ENCODE measurements at places on chromosomes 2 and 18.
A peak's percentile ranks its signal among the peaks of the same experiment; 100 is the strongest.

DNA sequence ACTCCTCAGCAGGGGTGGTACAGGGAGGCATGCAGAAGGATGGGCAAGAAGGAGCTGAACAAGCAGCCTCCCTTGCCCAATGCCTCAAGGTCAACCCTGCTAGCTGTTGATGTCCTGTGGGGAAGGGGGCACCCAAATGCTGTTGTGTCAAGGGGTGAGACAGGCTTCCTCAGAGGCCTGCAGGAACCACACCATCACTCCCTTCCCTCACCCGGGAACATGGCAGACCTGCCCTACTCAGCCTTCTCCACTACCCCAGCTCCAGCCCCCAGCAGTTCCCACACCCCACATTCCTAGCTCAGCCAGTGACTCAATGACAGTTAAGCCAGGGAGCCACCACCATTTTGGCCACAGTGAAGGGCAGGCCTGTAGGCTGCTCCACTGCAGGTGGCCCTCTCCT is 53.9 kb upstream of the RMP24 start:
- DNase-seq = no peak

- peak; percentile 11 for DNase-seq
These were observed 48.8 kb upstream of the LCLAT1 start for GRCh38 chr2:30398084-30398873.

GRCh38 chr2:217856871-217857270 is 145.9 kb downstream of the TNS1 start:
- no peak for DNase-seq

DNA sequence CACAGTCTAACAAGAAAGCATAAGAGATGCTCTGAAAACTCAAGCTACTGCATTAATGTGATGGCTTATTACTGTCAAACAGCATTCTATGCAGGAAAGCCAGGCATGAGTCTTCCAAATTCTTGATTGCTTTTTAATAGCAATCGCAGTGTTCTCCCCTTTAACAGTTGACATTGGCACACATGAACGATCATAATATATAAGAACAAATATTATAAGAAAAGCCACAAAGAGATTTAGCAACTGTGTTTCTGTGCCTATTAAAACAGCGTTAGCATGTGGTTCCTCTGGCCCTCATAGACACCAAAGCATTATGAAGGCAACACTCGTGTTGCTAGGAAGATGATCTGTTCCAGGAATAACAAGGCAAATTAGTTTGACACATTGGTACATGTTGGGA is 245.0 kb downstream of the ACKR3 start:
- DNase-seq = no peak

- no peak for DNase-seq
These were observed 675.0 kb downstream of the IRS1 start for GRCh38 chr2:226124548-226125011.

DNA sequence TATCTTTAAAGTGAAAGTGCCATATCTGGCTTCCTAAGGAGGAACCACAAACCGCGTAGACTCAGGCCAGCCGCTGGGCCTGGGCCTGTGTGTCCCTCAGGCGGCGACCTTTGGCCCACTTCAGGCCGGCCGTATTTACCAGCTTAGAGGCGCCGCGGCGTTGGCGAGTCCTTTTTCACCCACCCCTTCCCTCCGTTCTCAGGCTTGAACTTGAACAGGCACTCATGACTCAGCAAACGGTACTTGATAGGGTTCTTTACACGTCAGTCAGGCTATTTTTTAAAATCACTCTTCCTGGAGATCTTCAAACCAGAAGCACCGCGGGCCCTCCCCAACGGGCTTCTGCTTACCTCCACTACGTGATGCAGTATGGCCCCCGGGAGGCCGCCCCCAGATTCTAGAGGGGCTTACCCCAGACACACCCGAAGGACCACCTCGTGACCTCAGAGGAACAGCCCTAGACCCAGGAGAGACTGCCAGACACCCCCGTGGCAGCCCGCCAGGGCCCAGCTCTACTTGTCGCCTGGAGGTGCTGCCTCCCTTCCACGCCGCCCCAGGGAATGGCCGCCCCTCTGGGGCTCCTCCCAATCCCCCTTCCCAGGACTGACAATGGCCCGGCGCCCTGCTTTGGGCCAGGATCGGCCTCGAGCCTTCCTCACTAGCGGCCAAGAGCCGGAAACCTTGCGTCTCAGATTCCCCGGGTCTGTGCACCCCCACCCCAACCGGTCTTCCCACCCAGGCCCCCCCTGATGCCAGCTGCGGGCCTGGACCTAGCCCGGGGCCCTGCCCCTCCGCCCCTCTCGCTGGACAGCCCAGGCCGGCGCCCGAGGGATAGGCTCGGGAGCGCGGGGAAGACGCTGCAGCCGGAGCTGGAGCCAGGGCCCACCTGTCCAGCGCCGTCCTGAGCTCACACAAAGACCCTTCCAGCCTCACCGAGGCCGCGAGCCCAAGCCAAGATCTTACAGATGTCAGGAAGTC is 33.8 kb upstream of the IMPA2 start:
- peak; percentile 98 for DNase-seq

DNA sequence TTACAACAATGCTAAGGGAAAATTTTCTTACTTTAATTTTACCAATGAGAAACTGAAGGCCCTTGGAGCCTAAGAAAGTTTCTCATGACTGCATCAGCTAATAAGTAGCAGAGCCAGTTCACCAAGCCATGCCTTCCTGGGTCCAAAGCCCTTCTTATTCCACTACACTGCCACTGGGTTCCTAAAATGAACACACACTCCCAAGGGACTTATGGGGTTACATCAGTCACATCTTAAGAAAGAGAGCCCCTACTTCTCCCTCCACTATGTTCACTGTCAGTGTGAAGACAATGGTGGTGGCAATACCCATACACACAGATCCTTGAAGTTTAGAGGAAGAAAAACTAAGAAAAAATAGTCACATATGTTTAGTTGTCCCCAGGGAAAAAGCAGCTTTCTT is 20.6 kb downstream of the MBD2 start:
- DNase-seq = no peak

- DNase-seq = peak; percentile 62
These were observed 2.6 kb upstream of the FZD5 start for GRCh38 chr2:207772081-207772843.

GRCh38 chr18:13378150-13378549 is 159.6 kb downstream of the LDLRAD4 start:
- DNase-seq = no peak

DNA sequence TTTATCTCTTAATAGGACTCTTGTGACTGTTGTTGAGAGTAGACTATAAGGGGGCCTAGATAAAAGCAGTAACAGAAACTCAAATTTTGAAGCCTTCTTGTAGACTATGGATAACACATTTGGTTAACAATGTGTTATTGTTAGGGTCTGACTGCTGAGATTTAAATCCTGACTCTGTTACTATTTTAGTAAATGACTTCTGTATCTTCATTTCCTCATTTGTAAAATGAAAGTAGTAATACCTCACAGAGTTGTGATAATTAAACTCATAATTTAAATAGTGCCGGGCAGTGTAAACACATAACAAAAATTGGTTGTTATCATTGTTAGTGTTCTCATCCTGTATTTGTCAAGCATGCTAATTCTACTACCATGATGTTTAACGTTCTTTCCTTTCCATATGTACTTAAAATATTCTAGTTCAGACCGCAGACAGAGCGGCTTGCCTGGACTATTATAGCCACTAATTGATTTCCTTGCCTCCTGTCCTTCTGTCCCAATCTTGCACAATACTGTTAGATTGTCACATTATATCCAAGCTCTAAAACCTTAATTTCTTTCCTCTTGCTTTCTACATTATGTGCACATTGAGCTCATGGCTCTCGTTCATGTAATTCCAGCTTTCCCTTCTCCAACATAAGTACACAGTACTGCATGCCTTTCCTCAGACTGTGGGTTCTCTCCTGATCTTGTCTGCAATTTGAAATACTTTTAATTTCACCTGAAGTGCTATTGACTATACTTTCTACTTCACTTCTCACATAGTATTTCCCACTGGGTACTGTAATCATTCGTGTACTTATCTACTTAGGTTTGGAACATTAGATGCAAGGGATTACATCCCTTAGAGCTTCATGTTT is 48.4 kb downstream of the RBBP8 start:
- DNase-seq = no peak

DNA sequence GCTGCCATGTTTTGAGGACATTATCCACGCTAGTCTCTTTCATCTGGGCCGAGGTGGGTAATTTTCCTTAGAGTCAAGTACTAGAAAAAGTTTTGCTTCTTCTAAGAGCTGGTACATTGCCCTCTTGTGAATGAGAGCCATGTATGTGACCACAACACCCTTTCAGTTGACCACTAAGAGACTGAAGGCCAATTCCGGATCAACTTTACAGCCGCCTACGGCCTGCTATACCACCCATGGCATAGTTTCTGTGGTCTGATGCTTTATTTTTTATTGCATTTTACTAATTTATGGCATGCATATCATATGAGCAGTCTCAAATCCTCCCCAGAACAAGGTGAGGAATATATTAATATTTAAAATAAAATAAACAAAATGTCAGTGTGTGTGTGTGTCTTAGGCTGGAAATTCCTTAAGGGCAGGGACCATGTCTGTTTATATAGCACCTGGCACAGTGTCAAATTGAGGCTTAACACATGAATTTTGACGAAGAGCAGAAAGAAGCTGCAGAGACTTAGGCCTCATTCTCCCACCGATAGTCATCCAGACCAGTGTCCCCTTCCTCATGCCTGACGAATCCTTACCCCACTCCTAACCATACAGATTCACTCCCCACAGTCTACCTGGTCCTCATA is 35.4 kb downstream of the PSD4 start:
- DNase-seq = peak; percentile 55

- no peak for DNase-seq
These were observed 110.3 kb downstream of the SMAD7 start for GRCh38 chr18:48840491-48840877.

DNA sequence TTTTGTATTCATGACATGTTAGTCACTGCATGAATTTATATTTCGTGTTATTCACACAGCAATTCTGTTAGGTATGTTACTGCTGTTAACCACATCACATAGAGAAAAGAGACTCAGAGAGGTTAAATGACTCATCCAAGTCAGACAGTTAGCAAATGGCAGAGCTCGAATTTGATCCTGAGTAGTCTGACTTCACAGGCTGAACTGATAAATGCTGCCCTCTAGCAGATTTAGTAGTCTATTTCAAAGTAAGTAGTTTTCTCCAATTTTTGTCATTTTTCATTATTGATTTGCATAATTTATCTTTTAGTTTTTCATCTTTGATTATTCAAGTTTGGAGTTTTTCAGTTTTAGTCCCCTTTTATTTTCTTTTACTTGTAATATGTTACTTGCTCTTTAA is 58.3 kb downstream of the WDR7 start:
- peak; percentile 81 for DNase-seq

GRCh38 chr2:167946441-167946841 is 301.0 kb downstream of the STK39 start:
- DNase-seq = no peak

DNA sequence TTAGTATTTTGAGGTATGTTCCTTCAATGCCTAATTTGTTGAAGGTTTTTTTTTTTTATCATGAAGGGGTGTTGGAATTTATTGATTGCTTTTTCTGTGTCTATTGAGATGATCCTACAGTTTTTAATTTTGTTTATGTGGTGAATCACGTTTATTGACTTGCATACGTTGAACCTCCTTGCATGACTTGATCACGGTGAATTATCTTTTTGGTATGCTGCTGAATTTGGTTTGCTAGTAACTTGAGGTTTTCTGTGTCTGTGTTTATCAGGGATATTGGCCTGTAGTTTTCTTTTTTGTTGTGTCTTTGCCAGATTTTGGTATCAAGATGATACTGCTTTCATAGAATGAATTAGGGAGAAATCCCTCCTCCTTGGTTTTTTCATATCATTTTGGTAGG is 23.9 kb downstream of the CLIP4 start:
- no peak for DNase-seq

- no peak for DNase-seq
These were observed 689 bp downstream of the RPRD1A start for GRCh38 chr18:36066686-36067054.

DNA sequence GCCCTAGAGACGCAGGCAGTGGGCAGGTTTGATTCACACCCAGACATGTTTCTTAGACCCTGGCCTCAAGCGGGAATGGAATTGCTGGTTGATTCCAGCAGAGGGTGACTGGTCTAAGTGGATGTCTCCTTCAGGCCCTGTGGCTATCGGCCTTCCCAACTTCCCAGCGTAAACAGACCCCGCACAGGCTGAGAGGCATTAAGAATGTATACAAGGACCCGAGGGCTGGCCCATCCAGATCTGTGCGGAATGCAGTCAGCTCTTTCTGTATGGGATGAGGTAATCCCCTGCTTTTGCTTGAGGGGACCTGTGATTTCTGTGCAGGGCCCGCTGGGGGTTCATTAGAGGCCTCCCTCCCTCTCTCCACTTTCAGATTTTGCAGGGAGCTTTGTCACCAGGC is 6.5 kb downstream of the ACKR3 start:
- DNase-seq = peak; percentile 88

DNA sequence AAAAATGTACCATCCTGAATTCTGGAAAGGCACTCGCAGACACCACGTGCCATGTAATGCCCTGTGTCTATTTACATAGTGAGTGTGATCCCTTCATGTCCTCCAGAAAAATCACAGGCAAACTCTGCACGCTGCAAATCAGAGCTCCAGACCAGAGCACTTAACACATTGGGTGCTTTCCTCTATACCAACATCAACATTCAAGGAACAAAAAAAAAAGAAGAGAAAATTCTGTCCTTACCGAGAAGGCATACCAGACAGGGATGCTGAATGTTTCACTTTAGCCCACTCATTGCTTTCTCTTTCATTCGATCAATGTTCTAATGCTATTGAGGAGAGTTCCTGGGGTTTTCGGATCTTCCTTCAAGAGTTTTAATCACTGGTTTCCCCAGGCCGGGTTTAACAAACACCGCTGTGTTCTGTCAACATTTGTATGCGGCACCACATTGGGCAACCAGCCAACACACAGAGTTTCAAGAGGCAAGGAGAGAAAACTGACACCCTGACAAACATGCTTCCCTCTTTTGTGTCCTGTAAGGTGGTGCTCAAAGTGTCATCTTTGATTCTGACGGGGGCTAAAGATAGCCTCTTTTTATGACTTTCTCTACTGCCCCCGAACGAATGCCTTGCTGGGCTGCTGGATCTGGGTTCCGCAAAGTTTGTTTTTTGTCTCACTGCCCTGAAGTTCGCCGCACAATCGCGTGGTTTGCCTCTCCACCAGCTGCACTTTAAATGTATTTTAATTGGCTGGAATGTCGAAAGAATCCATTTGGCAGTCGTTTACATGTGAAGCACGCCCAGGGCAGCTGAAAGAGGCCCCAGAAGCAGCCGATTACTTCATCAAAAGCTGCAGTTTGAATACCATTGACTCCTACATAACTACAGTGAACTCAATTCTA is 106.4 kb upstream of the NCKAP5 start:
- peak; percentile 76 for DNase-seq

GRCh38 chr2:49002750-49003149 is 151.6 kb downstream of the FSHR start:
- DNase-seq = peak; percentile 60

GRCh38 chr2:7027411-7027810 is 110.2 kb downstream of the RNF144A start:
- DNase-seq = no peak
